Activated T-helper 1 cell treated with anti-CD3 and anti-CD28 coated beads, Interleukin-2, amount 50 U/mL, for 16 hours (primary cell): ENCODE measurements at places on chromosomes 16 and 17.

DNA sequence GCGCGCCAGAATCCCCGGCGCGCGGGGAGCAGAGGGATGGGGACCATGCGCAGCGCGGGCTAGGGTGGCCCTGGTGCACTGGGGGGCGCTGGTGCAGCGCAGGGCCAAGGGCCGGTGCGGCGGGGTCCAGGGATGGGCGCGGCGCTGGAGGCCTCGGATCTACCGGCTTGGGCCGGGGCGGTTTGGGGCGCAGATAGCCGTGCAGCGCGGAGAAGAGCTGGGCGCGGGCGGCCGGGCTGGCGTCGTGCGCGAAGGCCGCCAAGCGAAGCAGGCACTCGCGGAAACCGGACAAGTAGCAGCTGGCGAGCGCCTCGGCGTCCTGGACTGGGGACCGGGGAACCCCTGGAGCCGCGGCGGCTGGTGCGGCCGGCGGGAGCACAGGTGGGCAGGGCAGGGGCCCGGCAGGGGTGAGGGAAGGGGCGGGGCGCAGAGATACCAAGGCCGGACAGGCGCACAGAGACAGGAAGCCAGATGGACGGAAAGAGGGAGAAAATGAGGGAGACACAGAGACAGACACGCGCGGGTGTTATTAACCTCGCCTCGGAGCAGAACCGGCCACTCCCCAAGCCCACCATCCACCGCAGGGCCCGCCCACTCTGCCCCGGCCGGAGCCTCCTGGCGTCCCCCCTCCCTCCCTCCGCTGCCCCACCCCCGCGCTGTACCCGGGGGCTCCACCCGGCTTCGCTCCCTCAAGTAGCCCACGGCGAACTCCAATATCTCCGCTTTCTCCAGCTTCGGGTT lies 2.1 kb downstream of the HES7 start:
- DNase-seq = no peak

DNA sequence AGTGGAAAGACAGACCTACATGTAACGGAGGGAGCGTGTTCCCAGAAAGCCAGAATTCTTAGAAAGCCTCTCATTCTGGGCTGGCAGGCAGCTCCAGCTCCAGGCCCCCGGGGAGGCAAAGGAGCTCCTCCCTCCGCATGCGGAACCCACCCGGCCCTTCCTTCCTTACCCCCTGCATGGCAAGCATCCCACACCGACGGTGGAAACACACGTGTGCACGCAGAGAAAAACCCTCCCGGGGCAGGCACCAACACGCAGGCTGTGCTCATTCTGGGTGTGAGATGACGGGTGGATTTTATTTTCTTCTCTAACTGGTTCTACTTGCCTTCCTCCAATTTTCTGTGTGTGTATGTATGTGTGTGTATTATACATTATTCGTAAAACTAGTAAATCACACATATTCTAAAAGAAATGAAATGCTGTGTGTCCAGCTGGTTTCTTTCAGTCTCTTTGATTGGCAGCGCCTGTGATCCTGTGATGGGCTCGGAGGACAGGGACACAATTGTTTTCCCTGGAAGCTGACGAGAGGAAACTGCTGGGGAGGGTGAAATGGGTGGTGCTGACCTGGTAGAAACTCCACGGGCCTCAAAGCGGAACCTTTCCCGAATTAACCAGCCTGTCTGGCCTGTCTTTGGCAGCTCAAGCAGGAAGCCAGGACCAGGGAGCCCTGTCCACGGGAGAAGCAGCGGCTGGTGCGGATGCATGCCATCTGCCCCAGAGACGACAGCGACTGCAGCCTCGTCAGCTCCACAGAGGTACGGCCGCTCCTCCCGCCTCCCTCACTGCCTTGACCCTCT lies 22.2 kb downstream of the CARD14 start:
- DNase-seq = no peak

DNA sequence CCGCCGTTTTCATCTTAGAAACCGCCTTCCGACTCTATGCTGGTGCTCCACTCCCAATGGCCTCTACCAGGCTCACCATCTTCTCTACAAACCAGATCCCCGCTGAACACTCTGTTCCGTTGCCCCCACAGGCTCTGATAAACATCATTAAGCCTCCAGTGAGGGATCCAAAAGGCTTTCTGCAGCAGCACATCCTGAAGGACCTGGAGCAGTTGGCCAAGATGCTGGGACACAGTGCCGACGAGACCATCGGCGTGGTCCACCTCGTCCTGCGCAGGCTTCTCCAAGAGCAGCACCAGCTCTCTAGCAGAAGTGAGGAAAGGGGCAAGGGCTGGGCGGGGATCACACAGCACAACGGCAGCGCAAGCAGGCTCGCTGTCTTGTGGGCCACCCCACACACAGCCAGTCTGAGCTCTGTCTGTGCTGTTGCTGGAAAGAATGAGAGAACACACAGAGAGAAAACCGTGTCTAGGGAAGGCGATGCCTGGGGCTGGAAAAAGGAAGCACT lies 33.5 kb upstream of the ENDOV start:
- no peak for DNase-seq

DNA sequence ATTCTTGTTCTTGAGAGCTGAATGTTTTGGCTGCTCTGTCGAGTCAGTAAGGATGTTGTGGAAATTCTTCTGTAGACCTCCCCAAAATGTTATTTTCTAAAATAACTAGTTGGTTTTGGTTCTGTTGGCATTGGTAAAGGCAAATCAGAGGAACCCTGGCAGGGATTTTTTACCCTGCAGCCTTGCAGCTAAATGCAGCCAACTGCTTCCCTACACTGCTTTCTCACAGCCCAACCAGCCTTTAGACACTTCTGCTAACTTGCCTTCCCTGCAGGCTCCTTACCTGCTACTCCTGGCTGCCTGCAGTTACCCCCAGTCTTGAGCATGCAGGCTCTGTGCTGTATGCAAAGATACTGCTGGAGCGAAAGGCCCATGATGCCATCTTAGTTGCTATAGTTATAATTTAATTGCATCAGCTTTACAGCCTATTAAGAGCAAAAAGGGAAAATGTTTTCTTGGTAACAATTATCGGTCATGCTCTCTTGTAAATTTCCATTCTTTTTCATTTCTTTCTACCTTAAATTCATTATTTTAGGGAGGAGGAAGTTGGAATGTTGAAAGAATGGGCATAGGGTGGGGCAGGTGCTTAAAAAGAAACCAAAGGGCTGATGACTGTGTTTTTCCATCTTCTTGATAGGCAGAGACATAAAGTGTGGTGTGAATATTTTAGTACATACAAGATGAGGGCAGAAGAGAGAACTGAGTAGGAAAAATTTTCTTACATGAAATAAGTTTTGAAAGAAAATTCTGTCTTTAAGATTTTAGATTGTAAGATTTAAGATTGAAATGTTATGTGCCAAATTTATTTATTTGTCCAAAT lies 20.0 kb downstream of the NUP93 start:
- DNase-seq = no peak

DNA sequence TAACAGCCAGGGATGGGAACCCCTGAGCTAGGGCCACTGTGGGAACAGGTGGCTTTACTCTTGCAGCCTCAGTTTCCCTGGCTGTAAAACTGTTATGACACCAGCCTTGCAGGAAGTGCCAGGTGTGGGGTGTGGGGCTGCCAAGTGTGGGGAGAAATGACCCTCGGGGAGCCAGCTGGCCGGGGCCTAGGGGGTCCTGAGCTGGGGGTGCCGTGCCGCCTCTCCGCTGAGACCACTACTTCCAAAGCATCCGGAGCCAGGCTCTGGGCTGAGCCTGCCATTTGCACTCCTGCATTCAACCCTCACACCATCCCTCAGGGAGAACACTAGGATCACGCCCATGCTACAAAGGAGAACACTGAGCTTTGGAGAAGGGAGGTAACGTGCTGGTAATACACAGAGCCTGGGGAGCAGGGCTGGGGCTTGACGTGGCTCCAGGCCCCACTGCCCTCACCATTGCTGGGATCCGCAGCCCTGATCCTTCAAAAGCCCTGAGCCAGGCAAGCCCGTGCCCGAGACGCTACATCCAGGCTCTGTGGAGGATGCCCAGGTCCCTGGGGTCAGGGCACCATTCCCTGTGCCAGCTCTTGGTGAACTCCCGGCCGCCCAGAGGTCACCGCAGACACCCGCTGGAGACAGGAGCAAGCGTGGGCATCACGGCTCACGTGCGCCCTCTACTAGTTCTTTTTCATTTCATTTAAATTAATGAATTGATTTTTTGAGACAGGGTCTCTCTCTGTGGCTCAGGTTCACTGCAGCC lies 28.8 kb upstream of the GINS2 start:
- peak; percentile 19 for DNase-seq

GRCh38 chr17:81509972-81510784 lies 2.4 kb downstream of the ACTG1 start:
- no peak for DNase-seq
